ENCODE measurements at places on chromosomes 2 and 18.
A peak's percentile ranks its signal among the peaks of the same experiment; 100 is the strongest.

- DNase-seq = no peak
These were observed 12.7 kb upstream of the KCNK3 start for GRCh38 chr2:26679867-26680266.

DNA sequence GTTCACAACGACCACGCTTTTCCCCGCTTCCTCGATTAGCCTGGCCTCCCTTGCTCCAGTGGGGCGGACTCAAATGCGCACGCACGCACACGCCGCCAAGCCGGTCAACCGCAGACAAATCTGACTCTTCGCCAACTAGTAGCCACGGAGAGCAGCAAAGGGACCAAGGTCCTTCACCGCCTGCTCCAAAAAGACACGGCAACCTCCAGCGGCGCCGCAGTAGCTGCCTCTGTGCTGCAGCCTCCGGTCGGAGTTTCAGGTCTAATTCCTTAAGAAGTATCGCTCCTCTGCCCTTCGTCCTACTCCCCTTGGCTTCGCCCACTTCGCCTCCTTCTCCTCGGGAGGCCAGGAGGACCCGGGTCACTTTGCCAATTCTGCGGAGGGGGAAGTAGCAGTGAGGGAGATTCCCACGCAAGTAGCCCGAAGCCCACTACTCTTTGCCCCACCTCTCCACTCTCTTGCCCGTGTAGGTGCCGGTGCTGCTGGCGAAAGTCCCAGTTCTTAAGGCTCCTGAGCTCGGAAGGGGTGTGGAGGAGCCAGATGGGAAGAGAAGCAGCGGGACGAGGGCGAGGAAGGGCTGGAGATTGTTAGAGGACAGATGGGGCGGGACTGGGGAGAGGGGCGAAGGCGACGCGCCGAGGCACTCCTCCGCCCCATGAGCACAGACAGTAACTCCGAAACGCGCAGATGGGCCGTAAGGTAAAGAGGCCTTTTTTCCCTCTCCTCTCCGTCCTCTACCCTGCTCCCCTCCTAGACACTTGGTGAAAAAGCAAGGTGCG is 615 bp downstream of the AKAIN1 start:
- no peak for DNase-seq

- peak; percentile 65 for DNase-seq
These were observed 230.8 kb downstream of the SRBD1 start for GRCh38 chr2:45380131-45380836.

- DNase-seq = peak; percentile 58
These were observed 572 bp upstream of the ZNF516 start for GRCh38 chr18:76495435-76496193.

GRCh38 chr2:73070643-73071359 is 711 bp downstream of the SFXN5 start:
- no peak for DNase-seq

DNA sequence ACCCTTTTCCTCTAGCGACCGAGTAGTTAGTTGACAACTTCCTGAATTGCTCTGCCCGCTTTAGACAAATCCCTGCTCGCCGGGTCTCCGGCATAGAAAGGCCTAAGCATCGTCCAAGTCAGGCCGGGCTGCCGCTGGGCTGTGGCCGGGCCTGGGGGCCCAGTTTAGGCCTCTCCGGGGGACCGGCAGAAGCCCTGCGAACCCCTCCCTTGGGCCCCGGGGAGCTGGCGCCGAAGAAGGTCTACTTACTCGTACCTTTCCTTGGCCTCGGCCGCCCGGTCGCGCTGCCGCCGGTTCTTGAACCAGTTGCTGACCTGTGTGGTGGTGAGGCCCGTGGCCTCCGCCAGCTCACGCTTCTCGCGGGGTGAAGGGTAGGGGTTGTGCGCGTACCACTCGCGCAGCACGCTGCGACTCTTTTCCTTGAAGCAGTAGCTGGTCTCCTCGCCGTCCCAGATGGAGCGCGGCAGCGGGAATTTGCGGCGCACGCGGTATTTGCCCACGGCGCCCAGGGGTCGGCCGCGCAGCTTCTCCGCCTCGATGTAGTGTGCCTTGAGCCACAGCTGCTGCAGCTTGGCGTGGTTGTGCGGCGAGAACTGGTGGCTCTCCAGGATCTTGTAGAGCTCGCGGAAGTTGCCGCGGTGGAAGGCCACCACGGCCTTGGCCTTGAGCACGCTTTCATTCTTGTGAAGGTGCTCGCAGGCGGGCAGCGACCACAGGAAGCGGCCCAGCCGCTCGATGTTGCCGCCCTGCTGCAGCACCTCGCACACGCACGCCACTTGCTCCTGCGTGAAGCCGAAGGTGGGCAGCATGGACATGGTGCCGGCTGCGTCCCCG is 739 bp downstream of the SIX2 start:
- DNase-seq = no peak

DNA sequence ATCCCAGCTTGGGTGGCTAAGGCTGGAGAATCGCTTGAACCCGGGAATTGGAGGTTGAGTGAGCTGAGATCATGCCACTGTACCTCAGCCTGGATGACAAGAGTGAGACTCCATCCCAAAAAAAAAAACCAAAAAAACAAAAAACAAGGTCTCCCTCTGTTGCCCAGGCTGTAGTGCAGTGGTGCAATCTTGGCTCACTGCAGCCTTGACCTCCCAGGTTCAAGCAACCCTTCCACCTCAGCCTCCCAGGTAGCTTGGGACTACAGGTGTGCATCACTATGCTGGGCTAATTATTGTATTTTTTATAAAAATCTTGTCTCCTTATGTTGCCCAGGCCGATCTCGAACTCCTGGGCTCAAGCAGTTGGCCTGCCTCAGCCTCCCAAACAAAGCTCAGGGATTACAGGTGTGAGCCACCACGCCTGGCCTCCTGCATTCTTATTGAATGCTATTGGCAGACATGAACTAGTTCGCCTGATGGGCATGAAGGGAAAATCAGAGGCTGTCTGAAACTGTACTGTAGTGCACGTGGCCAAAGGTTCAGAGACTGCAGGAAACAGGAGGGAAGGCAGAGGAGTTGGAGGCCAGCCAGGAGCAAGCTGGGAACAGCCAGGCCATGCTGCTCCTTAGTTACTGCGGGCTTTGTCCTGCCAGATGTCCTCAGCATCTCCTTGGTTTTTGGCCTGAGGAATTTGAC is 16.0 kb upstream of the ASXL2 start:
- DNase-seq = peak; percentile 50

DNA sequence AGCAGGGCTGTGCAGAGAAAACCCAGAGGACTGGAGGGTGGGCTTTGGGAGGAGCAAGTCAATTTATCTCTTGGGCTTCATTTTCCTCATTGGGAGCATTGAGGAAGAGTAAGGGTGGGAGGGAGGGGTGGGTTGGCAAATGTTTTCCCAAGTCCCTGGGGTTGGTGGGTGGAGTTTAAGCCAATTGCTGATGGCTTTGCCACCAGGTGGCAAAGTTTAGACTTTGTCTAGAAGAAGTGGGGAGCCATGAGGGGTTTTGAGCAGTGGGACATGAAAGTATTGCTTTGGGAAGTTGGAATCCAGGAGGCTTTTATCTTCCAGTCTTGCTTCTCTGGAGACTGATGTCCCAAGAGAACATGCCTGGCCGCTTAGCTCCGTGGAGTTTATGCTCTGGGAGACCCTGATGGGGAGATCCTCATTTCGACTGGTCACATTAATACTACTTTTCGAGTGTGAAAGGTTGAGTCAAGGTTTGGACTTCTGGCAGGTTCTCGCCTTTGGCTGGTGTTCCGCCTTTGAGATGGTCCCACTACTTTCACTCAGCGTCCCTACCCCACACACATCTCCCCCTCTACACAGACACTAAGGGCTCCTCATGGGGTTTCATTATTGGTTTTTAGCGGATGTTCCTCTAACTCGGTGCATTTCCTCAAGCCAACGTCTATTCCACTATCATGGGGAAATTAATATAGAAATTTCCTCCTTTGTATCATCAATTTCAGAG is 126.7 kb downstream of the PRKCE start:
- no peak for DNase-seq

- no peak for DNase-seq
These were observed 123.9 kb downstream of the MC4R start for GRCh38 chr18:60248336-60249330.

DNA sequence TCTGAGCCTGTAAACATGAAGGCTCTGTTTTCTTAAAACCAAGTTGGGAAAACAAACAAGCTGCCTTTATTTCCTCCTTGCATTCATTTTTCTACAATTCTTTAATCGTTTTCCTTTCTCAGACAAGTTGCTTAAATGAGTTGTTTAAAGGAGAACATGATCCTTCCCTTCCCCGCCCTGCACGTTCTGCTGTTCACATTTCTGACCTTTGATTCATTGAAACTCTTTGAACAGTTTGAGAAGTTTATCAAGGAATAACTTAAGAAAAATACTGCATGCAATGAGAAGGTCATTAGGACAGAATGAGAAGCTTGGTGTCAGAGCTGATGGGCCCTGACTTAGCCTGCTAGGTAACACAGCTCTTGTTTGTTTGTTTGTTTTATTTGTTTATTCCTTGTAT is 181.6 kb downstream of the PARD3B start:
- DNase-seq = no peak

DNA sequence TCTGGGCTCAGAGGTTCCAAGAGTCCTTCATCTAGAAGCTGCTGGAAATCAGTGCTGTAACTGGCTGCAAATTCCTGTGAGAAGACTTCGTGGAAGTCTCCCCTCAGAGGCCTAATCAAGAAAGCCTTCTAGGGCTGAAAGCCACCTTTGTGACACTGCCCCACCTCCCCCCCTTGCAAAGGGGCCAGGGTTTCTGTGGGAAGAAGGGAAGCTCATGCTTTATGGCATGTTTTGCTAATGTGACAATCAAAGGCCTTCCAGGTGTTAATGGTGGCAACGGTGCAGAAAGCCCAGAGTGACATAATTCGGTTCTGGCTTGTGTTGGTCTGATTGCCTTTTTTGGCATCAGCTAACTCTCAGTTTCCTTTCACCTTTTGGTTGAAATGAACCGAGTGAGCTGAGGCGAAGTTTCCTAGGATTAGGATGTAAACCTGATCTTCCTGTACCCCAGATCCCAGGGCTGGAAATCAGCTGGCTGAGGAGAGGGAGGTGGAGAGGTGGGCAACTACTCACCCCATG is 126.9 kb upstream of the TRIB2 start:
- DNase-seq = no peak

- peak; percentile 36 for DNase-seq
These were observed 25.3 kb upstream of the ANXA4 start for GRCh38 chr2:69716555-69717120.

Data from HCEC 1CT (cell line).